ENCODE measurements at places on chromosomes 1 and 21. TPM values are rescaled to one million over a fixed set of nuclear protein-coding genes. Genes with fewer than 3 reads are reported as not detected.

DDAH1 gene
- 44.8 TPM for total RNA-seq

NBPF10 gene
- 0.58 TPM for total RNA-seq

TMOD4 gene
- not detected for total RNA-seq

OLFML3 gene
- 79.5 TPM for total RNA-seq

C1orf94 gene
- total RNA-seq: not detected

USP25 gene
- 33.9 TPM for total RNA-seq

LCE7A gene
- not detected for total RNA-seq

ARHGEF16 gene
- total RNA-seq: 51.0 TPM

GBP7 gene
- not detected for total RNA-seq

GPA33 gene
- total RNA-seq: not detected

CFHR5 gene
- total RNA-seq: not detected

SLC1A7 gene
- not detected for total RNA-seq

CLIC6 gene
- total RNA-seq: 64.3 TPM

PLCH2 gene
- not detected for total RNA-seq

TDRKH gene
- 0.29 TPM for total RNA-seq

PRR9 gene
- total RNA-seq: not detected

CDC42BPA gene
- total RNA-seq: 89.2 TPM

EPHX1 gene
- total RNA-seq: 13.0 TPM

C1QA gene
- 60.4 TPM for total RNA-seq

C1QC gene
- total RNA-seq: 71.0 TPM

CCDC27 gene
- not detected for total RNA-seq

INSRR gene
- total RNA-seq: 0.29 TPM
